ENCODE measurements at places on chromosomes 4 and X. TPM values are rescaled to one million over a fixed set of nuclear protein-coding genes. Genes with fewer than 3 reads are reported as not detected.

Gene CENPVL2
- not detected for polyA plus RNA-seq

Gene ARSH
- not detected for polyA plus RNA-seq

Gene ARFIP1
- 23.4 TPM for polyA plus RNA-seq

Gene NPFFR2
- 1.6 TPM for polyA plus RNA-seq

Gene ANOS1
- polyA plus RNA-seq: 0.53 TPM

Gene CCKAR
- polyA plus RNA-seq: not detected

Gene USP51
- 1.7 TPM for polyA plus RNA-seq

- no peak for DNase-seq
Measured at GRCh38 chr4:128427832-128428366, 140.3 kb upstream of the PGRMC2 start.

DNA sequence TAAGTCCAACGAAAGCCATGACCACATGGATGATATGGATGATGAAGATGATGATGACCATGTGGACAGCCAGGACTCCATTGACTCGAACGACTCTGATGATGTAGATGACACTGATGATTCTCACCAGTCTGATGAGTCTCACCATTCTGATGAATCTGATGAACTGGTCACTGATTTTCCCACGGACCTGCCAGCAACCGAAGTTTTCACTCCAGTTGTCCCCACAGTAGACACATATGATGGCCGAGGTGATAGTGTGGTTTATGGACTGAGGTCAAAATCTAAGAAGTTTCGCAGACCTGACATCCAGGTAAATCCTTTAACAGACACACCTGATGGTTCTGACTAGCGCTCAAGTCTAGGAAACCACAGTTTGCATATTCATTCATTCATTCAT, 6.0 kb downstream of the SPP1 start:
- no peak for DNase-seq

DNA sequence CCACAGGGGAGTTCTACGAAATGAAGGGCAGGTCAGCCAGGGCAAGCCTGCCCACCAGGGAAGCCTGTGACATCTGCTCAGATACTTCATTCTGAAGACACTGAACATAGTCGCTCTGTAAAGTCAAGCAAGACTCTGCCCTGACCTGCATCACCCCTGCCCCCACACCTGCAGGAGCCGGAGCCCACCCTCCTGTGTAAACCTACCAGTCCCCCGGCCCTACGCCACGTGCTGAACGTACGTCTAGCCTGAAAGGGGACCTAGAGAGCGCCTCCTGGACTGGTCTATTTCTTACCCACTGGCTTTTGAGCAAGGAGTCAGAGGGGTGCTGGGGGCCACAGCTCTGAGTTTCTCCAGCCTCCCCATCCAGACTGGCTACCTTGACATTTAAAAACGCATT, 11.6 kb downstream of the CCNQ start:
- DNase-seq: no peak

DNA sequence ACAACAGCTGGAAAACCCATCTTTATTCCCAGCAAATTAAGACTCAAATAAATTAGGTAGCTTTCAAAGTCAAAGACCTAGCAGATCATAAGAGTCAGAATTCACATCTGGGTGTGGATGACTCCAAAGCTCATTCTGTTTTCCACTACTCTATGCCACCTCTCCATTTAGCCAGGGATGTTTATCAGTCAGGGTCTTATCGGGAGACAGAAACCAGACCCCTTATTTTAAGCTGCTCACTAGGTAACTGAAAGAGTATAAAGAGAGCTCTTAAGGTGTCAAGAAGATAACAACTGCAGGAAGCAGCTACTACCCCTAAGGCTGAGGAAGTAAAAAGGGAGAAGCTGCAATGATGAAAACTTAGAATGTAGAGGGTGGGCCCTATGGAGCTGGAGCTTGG, 333.7 kb upstream of the KLF3 start:
- no peak for DNase-seq

DNA sequence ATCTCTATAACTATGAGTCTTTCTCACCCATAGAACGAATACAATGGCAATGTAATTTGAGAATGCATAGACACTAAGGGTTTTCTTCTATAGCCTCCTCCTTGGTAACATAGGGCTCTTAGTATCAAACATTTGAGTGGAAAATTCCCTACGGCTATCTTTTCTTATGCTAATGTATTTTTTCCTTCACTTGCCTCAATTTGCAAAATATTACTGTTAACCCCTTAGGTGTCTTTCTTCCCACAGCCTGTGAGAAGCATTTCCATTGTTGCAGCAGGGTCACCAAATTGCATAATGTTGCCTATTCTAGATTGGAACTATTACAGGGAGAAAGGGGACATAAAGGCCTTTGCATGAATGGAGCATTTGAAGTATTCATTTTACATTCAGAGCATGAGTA, 140.5 kb upstream of the RAPGEF2 start:
- no peak for DNase-seq

GRCh38 chr4:153934688-153935017, 145.8 kb upstream of the SFRP2 start:
- DNase-seq: no peak

GRCh38 chr4:54513204-54513603, 144.6 kb upstream of the KIT start:
- no peak for DNase-seq

DNA sequence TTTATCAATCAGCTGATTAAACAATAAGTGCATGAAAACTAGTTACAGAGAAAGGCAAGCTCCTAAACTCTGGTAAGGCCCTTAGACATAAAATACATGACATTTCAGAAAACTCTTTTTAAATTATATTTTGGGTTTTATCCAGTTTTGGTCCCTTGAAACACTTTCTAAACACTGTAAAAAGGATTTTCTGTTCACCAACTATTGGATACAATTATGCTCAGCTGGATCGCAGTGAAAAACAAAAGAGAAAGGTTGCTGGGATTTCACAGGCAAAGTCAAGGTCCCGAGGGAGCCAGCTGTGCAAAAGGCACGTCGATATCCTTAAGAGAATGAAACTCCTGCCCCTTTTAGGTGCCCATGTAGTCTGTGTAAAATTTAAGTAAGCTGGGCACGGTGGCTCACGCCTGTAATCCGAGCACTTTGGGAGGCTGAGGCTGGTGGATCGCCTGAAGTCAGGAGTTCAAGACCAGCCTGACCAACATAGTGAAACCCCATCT, 1018.4 kb upstream of the INTU start:
- DNase-seq: no peak

GRCh38 chrX:11531226-11531625, 134.5 kb downstream of the ARHGAP6 start:
- DNase-seq: no peak

DNA sequence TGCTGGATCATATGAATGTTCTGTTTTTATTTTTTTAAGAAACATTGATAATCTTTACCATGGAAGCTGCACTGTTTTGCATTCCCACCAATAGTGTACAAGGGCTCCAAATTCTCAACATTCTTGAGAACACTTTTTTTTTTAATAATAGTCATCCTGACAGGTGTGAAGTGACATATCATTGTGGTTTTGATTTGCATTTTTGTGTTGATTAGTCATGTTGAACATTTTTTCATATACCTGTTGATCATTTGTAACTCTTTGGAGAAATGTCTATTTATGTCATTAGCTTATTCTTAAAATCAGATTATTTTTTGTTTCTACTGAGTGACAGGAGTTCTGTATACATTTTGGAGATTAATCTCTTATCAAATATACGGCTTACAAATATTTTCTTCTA, 408.5 kb downstream of the GLUD2 start:
- no peak for DNase-seq

DNA sequence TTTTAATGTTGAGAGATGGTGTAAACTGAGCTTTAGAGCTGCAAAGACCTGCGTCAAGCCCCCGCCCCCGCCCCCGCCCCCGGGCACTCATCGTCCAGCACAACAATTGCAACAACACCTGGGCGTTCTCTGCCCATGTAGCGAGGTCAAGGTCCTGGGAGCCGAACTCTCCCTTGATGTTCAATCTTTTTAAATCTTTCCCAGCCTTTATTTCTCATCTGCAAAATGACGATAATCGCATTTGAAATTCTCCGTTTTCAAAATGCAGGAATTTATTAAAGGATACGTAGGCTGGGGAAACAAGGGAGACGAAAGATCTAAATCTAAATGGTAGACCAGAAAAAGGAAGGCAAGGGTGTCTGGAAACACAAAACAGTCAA, 648 bp upstream of the MSMO1 start:
- DNase-seq: peak; percentile 46

- DNase-seq: no peak
Measured at GRCh38 chrX:530726-531610, 99.6 kb upstream of the SHOX start.

- DNase-seq: peak; percentile 29
Measured at GRCh38 chrX:12791257-12792228, at the start of gene PRPS2. Gene PRPS2, plus strand, starts transcription at chrX:12791412. Its CDS starts 86 bp downstream, at chrX:12791498.

DNA sequence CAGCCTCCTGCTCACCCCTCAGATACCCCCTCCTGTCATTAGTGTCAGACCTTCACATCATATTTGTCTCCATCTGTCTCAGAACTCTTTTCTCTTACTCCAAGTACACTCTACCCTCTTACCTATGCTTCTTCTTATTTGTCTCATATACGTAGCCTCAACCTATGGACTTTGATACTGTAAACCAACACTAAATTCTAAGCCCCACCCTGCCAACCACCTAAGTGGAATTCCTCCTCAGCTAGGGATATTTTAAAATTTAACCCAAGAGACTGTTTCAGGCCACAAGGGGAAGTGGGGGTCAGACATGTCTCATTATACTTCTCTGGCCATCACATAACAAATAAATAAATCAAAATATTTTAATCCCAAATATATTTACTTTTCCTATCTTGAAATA, 778.1 kb upstream of the GRID2 start:
- DNase-seq: no peak

DNA sequence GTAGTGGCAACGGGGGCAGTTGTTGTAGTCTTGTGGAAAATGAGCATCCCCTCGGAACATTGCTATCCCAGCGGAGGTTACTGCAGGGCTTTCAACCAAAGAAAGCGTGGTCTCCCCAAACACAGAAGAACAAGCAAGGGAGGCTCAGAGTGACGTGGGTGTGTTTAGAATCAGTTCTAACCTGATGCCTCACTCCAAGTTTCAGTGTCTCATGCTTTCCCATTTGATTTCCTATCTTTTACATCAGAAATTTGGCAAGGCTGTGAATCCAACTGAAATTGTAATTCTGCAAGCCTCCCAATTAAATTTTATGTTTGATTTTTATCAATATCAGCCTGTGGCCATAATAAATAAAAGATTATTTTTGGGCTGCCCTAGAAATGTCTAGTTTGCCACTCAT, 156.1 kb upstream of the LNX1 start:
- no peak for DNase-seq

GRCh38 chr4:95142932-95143331, 385.2 kb downstream of the BMPR1B start:
- DNase-seq: no peak

- DNase-seq: no peak
Measured at GRCh38 chrX:16578218-16578617, 71.7 kb upstream of the S100G start.

GRCh38 chrX:40371376-40371775, 209.4 kb upstream of the ATP6AP2 start:
- DNase-seq: no peak

GRCh38 chrX:537151-537550, 93.4 kb upstream of the SHOX start:
- no peak for DNase-seq

DNA sequence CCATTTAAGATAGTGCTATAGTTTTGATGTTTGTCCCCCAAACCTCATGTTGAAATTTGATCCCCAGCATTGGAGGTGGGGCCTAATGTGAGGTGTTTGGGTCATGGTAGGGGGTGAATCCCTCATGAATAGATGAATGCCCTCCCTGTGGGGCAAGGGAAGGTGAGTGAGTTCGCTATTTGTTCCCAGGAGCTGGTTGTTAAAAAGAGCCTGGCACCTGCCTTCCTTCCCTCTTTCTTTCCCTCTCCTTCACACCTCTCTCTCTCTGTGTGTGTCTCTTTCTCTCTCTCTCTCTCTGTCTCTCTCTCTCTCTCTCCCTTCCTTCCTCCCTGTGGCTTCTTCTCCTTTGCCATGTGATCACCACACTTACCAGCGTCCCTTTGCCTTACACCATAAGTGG, 160.7 kb downstream of the AASDH start:
- no peak for DNase-seq

DNA sequence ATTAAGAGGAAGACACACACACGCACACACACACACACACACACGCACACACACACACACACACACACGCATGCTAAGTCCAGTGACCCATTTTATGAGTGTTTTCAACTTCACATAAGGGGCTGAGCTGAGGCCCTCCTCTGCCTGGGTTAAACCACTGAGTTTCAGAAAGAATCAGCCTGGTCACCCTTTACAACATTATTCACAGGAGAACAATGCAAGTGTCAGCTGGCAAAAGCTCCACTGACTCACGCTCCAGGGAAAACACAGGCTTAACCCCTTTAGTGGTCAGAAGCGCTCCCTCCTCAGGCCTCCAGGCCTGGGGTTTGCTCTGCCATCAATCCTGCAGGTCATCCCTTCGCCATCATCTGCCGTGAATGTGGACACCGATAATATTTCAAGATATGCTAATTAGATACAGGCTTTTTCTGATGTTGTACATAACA, 46.9 kb downstream of the ACOX3 start:
- no peak for DNase-seq

DNA sequence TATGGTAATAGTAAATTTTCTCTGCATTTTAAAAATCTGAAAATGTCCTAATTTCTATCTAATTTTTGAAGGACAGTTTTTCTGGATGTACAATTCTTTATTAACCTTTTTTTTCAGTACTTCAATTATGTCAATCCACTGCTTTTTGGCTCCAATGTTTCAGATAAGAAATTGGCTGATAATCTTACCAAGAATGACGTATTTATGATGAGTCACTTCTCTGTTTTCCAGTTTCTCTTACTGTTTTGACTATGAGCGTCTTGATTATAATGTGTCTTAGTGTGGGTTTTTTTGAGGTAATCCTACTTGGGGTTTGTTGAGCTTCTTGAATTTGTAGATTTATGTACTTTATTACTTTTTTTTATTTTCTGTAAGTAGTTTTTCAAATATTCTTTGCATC, 47.2 kb downstream of the UGT2B11 start:
- DNase-seq: no peak

DNA sequence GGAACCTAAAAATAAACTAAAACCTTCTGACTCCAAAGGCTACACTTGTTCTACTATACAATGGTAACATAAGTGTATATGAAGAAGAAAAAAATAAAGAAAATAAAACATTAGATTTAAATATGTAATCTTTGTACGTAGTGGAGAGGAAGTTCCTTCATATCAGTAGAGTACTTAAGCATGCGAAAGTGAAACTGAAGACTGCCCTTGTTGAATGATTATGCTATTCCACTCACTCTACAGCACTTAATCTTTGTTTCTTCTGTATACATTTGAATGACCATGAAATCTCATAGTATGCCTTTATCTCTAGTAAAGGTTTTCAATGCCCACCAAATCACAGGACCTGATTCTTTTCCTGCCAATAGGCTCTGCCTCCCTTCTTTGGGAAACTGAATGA, 78.9 kb downstream of the NDST3 start:
- no peak for DNase-seq

- DNase-seq: no peak
Measured at GRCh38 chrX:152343306-152343705, 107.8 kb downstream of the GABRA3 start.

DNA sequence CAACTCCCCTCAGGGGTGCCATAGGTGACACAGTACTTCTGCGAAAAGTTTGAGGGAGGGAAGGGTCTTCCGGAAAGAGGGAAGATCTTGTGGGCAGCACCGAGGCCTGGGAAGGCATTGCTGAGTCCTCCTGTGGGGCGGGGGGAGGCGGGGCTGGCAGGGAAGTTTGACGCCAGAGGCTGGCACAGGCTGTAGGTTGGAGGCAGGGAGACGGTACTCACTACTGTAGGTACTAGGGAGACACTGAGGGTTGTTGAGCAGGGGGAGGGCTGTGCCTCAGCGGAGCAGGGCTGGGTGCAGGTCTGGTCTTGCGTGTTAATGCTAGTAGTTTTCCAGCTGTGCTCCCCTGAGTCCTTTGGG, 23.3 kb upstream of the PSAPL1 start:
- DNase-seq: no peak

All from urinary bladder (tissue), 4 donors.